ENCODE measurements at places on chromosomes 2 and 18. TPM values are rescaled to one million over a fixed set of nuclear protein-coding genes. Genes with fewer than 3 reads are reported as not detected.

The C1QL2 gene
- total RNA-seq = not detected

The FASTKD2 gene
- total RNA-seq = 28.0 TPM

The CYP26B1 gene
- 3.6 TPM for total RNA-seq

The SERPINB4 gene
- 1.9 TPM for total RNA-seq

The VWA3B gene
- total RNA-seq = 0.08 TPM

The GNAL gene
- total RNA-seq = 17.6 TPM

The MC4R gene
- not detected for total RNA-seq
